Stimulated activated CD8-positive, alpha-beta memory T cell treated with anti-CD3 and anti-CD28 coated beads, Interleukin-4, amount 100 ng/mL, for 1 hour (primary cell): ENCODE measurements at places on chromosomes 6 and 20.

DNA sequence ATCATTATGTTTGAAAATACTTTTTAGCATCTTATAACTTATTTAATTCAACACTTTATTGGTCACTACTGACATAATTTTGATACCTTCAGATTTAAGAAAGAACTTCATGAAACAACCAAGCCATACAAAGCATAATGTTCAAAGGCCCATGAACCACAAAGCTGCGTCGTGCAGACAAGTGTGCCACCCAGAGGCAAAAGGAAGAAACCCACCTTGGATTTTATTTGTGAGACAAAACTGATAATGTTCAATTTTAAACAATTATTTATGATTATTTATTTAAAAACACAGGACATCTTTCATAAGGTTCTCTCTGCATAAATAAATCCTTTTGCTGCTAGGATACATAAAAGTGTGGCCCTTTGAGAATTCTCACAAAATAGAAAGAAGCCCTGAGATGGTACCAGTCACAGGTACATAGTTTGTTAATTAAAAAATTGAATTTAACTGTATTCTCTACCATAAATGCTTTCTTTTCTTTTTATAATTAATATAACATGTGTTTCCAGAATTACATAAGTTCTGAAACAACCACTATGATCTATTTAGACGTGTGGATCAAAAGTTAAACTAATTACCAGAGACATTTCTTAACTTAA, 143.7 kb downstream of the RALGAPA2 start:
- no peak for DNase-seq

DNA sequence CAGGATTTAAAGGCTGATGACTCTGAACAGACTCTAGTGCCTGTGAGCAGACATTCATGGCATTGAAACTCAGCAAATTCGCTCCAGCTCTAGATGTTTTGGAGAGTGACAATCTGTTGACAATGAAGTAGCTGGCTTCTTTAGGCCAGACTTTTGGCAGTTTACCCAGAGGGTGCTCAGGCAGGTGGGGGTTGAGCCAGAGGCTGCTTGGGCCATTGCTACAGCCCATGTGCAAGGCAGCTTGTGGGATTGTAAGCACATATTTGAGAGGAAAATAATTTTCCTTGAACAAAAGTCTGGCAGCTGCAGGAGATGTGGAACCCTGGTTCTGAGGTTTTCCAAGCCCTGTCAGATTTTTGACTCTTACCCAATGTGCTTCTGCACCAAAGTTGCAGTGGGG, 311.6 kb downstream of the CDC5L start:
- DNase-seq: no peak

DNA sequence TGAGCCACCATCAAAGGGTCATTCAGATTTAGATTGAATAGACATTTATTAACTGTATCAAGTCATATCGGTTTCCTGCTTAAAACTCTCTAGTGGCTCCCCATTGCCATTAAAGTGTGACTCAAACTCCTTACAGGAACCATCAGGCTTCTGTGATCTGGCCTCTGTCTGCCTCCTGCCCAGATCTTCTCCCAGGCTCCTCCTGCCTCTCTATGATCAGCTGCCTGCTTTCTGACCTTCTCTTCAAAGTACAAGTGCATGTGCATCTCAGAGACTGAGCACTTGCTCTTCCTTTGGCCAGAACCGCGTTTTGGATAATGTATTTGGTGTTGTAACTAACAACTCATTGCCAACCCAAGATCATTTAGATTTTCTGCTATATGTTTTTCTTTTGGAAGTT, 52.7 kb downstream of the IL20RA start:
- DNase-seq: no peak

DNA sequence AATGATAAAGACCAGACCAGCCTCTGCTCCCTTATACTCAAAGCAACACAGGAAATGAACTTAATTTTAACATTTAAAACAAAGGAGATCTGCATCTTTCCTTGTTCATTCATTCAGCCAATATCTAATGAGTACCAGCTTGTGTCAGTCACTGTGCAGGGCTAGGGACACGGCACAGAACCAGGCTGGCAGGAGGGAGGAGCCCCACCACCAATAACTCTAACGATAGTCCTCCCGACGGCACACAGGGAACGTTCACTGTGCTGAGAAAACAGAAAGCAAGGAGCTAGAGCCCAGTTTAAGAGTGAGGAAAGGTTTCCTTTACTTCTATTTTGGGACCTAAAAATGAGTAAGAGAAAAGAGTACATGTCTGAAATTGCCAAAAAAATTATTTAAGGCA, 9.9 kb downstream of the ETV7 start:
- no peak for DNase-seq

- no peak for DNase-seq
Measured at GRCh38 chr20:43937591-43937990, 22.9 kb downstream of the TOX2 start.

- no peak for DNase-seq
Measured at GRCh38 chr6:31874084-31874670, 4.6 kb downstream of the SLC44A4 start.

- DNase-seq: peak; percentile 28
Measured at GRCh38 chr20:34515484-34516246, 557 bp upstream of the DYNLRB1 start.

GRCh38 chr6:21987501-21987957, 309.3 kb downstream of the PRL start:
- no peak for DNase-seq

DNA sequence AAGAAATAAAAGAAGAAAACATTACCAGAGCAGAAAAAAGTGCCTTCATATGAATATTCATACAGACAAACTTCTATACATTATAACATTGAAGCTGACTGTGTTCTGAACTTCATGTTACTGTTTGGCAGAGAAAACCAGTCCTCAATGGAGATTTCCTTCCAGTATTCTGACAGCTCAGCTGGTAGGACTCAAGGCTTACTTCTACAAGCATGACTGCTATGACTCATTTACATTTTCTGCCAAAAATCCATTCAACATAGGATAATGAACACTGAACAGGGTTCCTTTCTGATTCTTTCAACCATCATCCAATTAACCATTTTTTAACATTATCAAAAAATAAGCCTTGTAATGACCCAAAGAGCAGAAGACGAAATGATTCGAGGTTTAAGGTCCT, 25.4 kb downstream of the COL9A1 start:
- DNase-seq: no peak

- no peak for DNase-seq
Measured at GRCh38 chr6:15522856-15523529, 139.8 kb downstream of the DTNBP1 start.
